ENCODE measurements at places on chromosomes 4 and X.

- DNase-seq, result no peak
Measured at GRCh38 chr4:40888933-40889332, 139.2 kb downstream of the NSUN7 start.

- no peak for DNase-seq
Measured at GRCh38 chrX:79366873-79367749, at the start of gene ITM2A. Gene ITM2A (minus strand): TSS chrX:79367334. CDS start chrX:79367215, 119 bp downstream.

DNA sequence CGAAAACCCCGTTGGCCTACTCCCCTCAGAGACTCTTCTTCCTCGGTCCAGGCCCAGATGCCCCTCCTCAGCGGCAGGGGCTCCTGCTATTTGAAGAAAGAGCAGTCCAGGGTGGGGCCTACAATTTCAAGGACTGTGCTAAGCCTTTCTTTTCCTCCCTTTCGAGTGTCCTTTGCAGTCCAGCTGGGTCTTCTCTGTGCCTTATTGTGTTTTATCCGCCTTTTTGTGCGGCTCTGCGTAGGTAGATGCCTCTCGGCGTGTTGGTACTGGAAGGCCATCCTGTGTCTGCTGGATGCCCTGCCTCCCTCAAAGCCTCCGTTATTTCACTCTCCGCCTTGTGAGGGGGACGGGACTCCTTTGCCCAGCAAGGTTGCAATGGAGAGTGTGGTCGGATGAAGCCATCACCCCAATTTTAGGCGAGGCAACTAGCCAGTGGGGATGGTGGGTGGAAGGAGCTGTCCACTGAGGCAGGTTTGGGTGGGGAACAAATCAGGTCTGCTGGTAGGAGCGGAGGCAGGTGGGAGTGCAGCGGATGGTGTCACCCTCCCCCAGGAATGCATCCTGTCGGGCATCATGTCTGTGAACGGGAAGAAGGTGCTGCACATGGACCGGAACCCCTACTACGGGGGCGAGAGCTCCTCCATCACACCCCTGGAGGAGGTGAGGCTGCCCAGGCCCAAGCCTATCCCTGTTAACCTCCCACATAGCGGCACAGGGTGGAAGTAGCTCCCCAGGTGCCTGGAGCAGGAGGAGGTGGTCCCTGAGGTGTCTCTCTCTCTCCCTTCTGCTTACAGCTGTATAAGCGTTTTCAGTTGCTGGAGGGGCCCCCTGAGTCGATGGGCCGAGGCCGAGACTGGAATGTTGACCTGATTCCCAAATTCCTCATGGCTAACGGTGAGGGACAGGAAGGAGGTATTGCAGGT lies 1.3 kb downstream of the GDI1 start:
- no peak for DNase-seq

GRCh38 chrX:40414335-40414734 lies 166.4 kb upstream of the ATP6AP2 start:
- no peak for DNase-seq

DNA sequence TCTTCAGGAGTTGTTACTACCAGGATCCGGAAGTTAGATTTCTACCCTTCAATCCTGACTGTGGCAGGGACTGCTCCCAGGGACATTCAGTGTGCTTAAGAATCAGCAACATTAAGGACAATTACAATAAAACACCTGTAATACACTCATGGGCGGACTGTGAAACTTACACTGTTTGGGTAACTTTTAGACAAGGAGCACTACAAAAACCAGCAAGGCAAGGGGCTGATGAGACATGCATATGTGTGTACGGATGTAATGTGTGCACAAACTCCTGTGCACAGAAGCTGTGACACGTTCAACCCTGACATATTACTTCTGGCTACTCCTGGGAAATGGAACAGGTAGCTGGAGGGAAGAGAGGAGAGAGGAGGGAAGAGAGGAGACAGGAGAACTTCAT lies 75.8 kb downstream of the FAT1 start:
- no peak for DNase-seq

DNA sequence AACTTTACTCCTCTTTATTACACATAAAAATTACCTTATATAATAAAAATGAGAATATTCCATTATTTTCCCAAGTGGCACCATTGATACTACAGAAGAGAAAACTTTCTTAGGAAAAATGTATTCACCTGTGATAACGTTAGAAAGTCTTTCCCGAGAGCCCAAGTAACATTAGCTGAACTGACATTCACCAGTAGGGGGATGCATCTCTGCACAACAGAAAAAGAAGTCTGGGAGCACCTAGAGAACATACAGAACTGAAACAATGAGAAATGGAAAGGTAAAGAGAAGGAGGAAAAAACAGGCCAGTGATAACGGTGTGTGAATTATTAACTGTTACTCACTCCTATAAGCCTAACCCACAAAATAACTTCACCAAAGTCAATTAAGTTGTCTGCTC lies 423.3 kb downstream of the CENPC start:
- peak; percentile 3 for DNase-seq

DNA sequence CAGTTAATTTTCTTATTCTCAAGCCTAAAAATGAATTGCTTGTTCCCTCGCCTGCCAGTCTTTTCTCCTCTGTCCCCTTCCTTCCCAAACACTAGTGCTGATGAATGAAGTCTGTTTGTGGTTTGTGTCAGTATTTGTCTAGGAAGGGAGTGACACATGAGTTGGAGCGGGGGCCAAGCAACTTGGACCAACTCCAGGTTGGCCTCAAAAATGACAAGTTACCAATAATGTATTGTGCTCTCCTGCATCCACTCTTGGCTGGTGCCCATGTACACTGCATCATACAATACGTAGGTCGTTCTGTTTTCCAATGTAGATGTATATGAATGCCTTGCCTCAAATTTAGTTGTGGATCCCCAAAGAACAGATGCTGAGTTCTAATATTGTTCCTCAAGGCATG lies 223.0 kb upstream of the GPC4 start:
- no peak for DNase-seq

- no peak for DNase-seq
Measured at GRCh38 chr4:135098061-135098460, 896.5 kb upstream of the PABPC4L start.

DNA sequence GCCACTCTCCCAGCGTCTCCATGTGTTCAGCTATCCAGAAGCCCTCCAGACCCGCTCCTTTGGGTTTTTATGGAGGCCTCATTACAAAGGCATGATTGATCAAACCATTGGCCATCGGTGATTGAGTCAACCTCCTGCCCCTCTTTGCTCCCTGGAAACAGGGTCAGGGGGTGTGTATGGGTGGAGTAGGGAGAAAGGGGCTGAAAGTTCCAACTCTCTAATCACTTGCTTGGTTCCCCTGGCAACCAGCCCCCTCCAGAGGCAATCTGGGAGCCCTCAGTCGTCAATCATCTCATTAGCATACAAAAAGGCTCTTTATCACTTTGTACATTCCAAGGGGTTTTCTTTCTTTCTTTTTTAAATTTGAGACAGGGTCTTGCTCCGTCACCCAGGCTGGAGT lies 2.3 kb downstream of the TRIM2 start:
- DNase-seq, result no peak

DNA sequence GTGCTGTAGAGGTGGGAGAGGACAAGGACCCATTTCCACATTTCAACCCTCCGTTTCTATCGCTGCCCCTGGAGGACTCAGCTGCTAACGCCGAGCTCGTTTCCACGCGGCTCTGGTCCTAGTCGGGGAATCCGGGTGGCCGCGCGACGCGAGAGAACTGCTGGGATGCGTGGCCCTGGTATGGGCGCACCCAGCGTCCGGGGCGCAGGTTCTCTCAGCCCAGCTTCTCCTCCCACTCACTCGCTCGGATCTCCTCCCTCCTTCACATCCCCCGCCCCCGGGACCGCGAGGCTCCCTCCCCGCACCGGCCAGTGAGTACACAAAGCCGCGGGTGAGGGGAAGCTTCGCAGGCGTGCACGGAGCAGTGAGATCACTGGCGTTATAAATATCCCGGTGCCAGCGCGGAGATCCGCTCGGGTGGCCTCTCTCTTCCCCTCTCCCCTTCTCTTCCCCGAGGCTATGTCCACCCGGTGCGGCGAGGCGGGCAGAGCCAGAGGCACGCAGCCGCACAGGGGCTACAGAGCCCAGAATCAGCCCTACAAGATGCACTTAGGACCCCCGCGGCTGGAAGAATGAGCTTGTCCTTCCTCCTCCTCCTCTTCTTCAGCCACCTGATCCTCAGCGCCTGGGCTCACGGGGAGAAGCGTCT lies at the start of gene FGF5:
Gene FGF5, plus strand, starts transcription at position 412 of the 649 bp plus-strand sequence. Its CDS starts 161 bp downstream, at position 573.
- DNase-seq, result peak; percentile 14

DNA sequence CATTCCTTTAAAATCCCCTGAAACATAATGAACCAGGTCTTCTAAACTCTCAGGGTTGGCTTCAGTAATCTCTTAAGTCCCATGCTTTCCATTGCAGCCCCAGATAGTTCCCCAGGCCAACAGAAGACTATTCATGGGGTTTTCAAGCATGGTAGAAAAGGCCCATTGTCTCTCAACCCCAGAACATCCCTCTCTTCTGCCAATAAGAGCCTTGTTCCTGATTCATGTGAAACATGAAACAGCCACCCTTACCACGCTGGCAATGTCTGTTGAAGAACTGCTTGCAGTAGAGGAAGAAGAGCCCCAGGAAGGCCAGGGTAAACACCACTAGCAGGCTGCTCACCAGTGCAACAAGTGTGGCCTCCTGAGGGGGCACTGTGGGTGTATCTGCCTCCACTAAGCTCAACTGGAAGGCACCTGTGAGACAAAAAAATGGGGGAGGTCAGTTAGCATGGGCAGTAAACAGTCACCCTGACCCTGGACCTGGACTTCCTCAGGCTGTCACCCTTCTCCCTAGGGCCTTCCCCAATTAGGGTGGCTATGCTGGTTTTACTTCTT lies 36.4 kb downstream of the EDA2R start:
- DNase-seq, result no peak

GRCh38 chr4:7442574-7443162 lies 7.9 kb upstream of the PSAPL1 start:
- no peak for DNase-seq

GRCh38 chr4:140137671-140138070 lies 16.3 kb downstream of the MAML3 start:
- no peak for DNase-seq

- no peak for DNase-seq
Measured at GRCh38 chr4:77623091-77623490, 17.5 kb downstream of the CXCL13 start.

GRCh38 chr4:48467442-48467841 lies 15.7 kb upstream of the SLC10A4 start:
- DNase-seq, result no peak

- no peak for DNase-seq
Measured at GRCh38 chrX:79559290-79559689, 192.2 kb upstream of the ITM2A start.

DNA sequence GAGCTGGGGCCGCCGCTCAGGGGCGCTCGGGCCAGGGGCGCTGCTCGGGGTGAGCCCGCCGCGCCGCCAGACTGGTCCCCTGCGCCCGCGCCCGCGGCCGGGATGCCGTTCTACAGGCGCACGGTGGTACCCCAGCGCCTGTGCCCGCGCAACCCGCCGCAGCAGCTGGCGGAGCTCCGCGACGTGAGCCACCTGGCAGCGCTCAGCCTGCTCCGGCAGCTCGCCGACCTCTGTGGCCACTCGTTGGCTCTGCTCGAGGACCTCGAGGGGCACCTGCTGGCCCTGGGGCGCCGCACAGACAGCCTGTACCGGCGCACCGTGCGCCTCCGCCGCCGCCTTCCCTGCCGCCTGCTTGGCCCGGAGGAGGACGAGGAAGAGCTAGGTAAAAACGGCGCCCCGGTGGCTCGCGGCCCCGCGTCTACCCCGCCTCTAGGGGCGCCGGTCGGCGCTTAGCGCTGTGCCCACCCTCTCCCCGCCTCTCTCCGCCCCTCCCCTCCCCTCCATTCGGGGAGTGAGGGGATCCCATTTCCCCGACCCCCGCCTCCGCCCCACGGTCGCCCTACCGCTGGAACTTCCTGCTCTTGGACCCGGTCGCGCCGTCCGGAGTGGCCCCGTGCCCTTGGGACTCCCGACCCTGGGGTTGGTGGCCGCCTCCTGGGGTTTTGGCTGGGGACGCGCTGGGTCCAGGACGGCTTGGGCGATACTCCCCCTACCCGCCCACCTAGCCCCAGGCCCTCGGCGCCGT lies 513 bp downstream of the NHSL2 start:
- DNase-seq, result peak; percentile 55

GRCh38 chrX:128460835-128461234 lies 408.6 kb upstream of the ACTRT1 start:
- no peak for DNase-seq

DNA sequence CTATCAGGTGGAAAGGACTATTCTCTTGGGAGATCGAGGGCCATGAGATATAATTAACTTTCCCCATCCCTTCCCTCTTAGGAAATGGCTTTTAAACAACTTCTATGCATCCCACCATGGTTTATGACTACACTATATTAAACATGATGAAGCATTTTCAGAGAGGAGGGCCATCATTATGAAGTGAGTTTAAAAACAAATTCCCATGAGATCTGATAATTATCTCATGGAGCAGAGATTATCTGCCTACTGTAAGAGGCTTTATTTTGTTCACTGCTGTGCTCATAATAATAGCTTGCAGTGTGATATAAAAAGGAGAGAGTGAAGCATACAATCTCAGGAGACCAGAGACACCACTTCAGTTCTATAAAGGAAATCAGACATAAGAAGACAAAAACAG lies 330.5 kb upstream of the ZFP42 start:
- DNase-seq, result no peak

- no peak for DNase-seq
Measured at GRCh38 chr4:119040261-119040660, 95.4 kb upstream of the MYOZ2 start.

- no peak for DNase-seq
Measured at GRCh38 chr4:13762130-13762529, 134.6 kb upstream of the BOD1L1 start.

GRCh38 chr4:56727150-56727549 lies 46.1 kb upstream of the HOPX start:
- peak; percentile 6 for DNase-seq

DNA sequence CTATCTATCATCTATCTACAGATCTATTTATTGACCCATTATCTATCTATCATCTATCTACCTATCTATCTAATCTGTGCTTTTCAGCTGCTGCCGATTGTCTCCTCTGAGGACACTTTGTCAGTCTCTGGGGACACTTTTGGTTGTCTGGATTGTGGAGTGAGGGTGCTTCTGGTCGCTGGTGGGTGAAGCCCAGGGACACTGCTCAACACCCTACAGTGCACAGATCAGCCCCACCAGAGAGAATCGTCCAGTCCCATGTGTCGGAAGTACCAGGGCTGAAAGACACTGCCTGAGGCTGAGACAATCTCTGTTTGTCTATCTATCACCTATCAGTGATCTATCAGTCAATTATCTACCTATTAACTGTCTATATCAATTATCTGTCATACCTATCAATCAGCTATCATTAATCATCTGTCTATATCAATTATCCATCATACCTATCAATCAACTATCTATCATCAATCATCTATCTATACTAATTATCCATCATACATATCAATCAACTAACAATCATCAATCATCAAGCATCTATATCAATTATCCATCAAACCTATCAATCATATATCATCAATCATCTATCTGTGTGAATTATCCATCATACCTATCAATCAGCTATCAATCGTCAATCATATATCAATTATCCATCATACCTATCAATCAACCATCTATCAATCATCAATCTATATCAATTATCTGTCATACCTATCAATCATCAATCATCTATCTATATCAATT lies 70.0 kb upstream of the PPP2R3B start:
- no peak for DNase-seq
